ENCODE measurements at places on chromosomes 13 and 19.

- DNase-seq, result peak; percentile 62
Observed at GRCh38 chr19:49301165-49301865, 23.7 kb downstream of the SLC6A16 start.

DNA sequence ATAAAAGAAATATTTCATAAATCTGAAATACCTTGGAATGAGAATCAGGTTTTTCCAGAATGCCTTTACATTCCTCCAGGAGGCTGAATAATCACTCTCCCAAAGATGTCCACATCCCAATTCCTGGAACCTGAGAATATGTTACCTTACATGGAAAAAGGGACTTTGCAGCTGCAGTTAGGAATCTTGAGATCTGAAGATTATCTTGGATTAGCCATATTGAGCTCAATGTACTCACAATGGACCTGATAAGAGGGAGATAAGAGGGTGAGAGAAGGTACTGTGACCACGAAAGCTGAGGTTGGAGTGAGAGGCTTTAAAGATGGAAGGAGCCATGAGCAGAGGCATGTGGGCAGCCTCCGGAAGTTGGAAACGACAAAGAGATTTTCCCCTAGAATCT is 36.8 kb upstream of the MBNL2 start:
- no peak for DNase-seq

DNA sequence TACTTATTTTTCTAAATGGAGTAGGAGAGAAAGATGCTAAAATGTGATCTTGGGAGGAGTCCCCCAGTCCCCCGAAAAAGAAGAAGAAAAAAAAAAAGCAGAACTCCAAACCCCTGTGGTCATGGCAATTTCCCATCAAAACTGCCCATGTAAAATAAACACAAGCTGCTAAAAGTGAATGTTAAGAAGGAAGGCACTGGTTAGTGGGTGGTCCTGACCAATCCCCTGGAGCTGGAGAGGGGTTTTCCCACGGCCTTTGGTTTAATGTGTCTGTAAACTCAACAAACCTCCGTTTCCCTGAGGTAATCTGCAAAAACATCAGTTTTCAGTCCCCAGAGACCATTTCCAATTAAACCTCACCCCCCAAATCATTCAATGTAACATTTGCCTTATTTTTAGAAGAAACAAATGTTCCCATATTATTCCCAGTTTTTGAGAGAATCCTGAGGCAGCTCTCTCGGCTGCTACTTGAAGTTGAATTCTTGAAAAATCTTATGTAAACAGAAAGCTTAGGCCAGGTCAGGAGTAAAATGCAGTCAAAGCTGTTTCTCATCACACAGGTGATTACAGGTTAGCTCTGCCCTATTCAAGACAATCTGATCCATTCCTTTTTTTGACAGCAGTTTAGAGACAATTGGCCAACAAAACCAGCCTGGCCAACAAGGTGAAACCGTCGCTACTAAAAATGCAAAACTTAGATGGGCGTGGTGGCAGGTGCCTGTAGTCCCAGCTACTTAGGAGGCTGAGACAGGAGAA is 17.0 kb downstream of the RAB3D start:
- no peak for DNase-seq

DNA sequence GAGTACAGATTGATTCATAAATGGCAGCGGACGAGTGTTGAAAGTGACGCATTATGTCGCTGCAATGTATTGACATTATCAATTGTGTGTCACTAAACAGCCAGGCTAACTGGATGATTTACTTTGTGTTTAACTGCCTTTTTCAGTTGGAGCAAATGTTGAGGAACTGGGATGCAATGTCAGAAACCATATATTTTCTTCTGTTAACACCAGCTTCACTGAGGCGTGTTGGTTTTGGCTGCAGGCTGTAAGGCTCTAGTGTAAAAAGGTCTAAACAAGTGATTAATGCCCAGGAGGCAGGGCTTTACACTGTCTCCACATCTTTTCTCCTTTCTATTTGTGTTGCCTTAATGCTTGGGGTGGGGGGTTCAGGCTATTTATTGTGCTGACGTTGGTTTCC is 80.1 kb downstream of the GGACT start:
- DNase-seq, result no peak

DNA sequence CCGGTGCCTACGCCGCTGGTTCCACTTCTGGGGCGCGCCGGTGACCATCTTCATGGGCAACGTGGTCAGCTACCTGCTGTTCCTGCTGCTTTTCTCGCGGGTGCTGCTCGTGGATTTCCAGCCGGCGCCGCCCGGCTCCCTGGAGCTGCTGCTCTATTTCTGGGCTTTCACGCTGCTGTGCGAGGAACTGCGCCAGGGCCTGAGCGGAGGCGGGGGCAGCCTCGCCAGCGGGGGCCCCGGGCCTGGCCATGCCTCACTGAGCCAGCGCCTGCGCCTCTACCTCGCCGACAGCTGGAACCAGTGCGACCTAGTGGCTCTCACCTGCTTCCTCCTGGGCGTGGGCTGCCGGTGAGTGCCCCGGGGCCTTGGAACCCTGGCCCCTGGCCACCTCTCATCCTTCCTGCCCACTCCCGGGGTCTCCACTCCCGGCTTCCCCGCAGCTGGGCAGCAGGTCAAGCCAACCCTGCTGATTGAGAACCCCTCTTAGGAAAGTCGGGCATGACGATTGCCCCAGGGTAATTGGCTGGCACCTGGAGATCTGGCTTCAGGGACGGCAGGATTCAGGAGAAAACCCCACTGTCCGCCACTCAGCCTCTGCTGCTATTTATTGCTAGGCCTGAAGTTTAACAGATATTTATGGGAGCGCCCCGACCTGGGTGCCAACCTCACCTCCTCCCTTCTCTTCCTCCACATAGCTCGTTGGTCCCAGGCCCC is 39.1 kb downstream of the TRPM4 start:
- no peak for DNase-seq

GRCh38 chr13:48448959-48449614 is 36.2 kb upstream of the LPAR6 start:
- DNase-seq, result no peak

All from effector CD8-positive, alpha-beta T cell (primary cell).